Uterine smooth muscle cell (primary cell): ENCODE measurements at places on chromosomes 3 and 15. TPM values are rescaled to one million over a fixed set of nuclear protein-coding genes. Genes with fewer than 3 reads are reported as not detected.

The DPPA4 gene
- total RNA-seq, result not detected in 2 replicates

The CACNA1D gene
- total RNA-seq, result 0.33 and 1.5 TPM in 2 replicates

The CLDN16 gene
- total RNA-seq, result 0.12 TPM in 1 of 2 replicates, not detected in the other

The ARPP21 gene
- total RNA-seq, result 0.37 TPM in 1 of 2 replicates, not detected in the other

The BLOC1S6 gene
- 87.2 and 92.4 TPM in 2 replicates for total RNA-seq

The TF gene
- total RNA-seq, result under 0.01 TPM in 2 replicates

The TMCO5A gene
- under 0.01 TPM in 1 of 2 replicates, not detected in the other for total RNA-seq

The ZNF860 gene
- total RNA-seq, result 0.37 and 0.66 TPM in 2 replicates
